ENCODE measurements at places on chromosomes 6 and 20.

- DNase-seq = no peak
Measured at GRCh38 chr20:58864346-58864745, 11.8 kb downstream of the GNAS start.

DNA sequence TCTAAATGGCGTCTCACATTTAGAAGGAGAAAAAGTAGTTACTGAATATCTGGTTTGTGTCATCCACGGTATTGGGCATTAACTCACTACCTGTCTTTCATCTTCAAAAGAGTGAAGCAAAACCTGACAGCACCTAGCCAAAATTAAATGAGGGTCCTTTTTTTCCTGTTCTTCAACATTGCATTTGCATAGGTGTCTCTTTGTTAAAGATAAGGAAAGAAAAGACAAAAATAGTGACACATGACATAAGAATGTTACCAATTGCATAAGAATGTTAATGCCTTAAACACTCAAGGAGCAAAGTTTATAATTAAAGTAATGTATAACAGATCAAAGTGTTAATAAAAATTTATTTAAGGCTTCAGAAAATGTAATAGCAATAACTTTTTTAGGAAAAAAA is 61.4 kb upstream of the MANEA start:
- no peak for DNase-seq

DNA sequence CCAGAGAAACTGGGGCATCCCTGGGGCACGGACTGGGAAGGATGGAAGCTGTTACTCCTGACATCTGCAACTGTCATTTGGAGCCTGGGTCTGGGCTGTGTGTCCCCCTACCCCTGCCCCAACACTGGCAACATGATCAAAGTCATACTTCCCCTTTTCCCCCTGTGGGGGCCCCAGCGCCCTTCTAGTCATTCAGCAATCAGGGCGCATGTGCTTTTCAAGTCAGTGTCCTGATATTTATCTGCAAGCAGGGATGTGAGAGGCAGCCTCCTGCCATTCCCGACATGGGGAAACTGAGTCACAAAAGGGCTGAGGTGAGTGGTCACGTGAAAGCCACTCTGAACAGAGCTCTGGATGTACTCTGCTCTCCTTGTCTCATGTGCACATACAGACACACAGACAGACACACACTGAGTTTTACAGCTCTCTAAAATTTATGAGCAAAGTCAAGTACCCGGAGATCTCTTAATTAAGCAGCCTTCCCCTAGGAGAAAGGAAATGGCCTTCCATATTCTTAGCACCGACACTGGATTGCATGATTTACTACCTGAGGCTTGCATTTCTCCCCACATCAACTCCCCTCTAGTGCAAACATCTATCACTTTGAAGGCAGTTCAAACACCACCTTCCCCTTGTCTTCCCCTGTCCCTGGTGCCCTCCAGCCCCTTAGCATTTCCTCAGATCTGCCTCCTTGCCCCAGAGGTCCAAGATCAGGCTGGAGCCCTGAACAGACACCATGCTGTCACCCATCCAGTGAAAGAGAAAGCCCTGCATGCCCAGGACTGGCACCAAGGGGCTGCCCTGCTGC is 170.7 kb downstream of the CDC5L start:
- DNase-seq = no peak

GRCh38 chr6:46925563-46926253 is 4.0 kb upstream of the ADGRF5 start:
- no peak for DNase-seq

- no peak for DNase-seq
Measured at GRCh38 chr6:108142240-108142639, 23.6 kb upstream of the NR2E1 start.

- no peak for DNase-seq
Measured at GRCh38 chr20:1942061-1942460, 46.9 kb downstream of the SIRPA start.

- no peak for DNase-seq
Measured at GRCh38 chr20:13822459-13822858, 37.6 kb downstream of the NDUFAF5 start.

DNA sequence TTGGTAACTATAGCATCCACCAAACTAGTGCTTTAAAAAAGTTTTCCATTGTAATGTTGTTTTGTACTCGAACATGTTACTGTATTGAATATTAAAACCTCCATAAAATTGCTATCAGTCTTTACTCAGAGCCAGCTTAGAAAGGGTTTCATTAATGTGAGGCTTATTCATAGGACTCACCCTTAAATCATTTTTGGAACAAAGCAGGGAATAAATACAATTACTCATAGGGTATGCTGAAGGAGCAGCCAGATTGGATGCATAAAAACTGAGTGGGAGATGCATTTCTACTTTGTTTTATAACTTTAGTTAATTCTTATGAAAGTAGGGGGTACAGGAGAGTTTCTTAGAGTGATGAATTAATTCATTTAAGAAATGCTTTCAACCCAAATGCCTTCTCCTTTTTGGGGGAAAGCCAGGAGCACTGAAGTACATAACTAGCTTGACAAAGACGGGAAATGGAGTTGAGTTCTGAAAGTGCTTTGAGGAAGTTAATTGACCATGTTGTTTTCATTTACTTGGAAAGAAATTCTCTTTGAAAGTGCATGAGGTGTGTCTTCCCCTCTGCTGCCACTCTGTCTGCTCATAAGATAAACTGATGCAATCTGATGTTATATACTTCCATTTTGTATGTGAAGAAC is 90.3 kb downstream of the RNF144B start:
- DNase-seq = no peak

DNA sequence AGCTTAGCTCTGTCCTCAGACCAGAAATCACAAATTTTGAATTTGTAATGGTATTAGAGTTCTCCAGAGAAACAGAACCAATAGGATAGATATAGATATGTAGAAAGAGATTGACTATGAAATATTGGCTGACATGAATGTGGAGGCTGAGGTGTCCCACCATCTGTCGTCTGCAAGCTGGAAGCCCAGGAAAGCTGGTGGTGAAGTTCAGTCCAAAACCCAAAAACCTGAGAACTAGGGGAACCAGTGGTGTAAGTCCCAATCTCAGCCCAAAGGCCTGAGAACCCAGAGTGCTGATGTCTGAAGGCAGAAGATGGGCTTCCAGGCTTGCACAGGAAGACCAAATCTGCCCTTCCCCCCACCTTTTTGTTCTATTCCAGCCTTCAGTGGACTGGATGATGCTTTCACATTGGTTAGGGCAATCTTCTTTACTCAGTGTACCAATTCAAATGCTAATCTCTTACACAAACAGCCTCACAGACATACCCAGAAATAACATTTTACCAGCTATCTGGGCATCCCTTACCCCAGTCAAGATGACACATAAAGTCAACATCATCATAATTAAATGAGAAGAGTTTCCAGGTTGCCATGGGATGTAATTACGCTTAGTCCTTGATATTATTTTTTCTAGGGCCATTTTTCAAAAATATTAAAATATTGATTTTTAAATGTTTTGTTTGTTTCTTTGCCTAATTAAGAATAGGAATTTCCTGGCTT is 570.8 kb downstream of the UTRN start:
- DNase-seq = no peak

DNA sequence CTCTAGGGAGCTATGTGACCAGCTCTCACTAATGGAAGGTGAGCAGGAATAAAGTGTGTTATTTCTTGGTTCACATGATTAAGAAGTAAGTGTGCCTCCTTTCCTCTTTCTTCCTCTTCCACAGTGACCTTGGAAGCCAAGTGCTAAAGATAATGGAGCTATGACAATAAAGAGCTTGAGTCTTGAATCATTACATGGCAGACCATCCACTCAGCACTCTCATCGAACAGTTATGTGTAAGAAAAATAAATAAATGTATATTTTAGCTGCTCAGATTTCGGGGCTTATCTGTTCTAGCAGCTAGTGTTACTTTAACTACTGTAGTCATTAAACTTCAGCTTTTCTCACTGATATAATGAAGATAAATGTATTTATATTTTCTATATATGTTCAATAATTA is 72.9 kb downstream of the HDGFL1 start:
- DNase-seq = no peak

- DNase-seq = no peak
Measured at GRCh38 chr20:52490711-52491430, 299.3 kb upstream of the ZFP64 start.

GRCh38 chr6:29924731-29925130 is 17.6 kb upstream of the HLA-A start:
- peak; percentile 39 for DNase-seq

DNA sequence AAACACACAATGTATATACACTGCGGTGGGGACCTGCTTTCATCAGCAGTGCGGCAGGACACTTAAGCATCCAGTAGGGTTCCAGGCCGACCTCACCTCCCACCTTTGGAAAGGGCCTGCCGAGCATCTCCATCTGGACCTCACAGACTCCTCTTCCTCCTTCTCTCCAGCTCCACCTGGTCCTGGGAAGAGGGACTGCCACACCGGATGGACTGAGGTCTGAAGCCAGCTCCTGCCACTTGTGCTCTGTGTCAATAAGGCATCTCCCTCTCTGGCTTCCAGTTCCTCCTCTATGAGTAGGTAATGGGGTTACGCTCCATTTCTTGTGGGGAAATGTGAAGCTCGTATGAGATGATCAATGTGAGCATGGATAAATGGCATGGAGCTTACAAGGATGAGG is 19.1 kb upstream of the NNAT start:
- no peak for DNase-seq

- no peak for DNase-seq
Measured at GRCh38 chr6:17865798-17866725, 121.4 kb downstream of the KIF13A start.

GRCh38 chr6:125949069-125949468 is 7.5 kb upstream of the HINT3 start:
- DNase-seq = no peak

DNA sequence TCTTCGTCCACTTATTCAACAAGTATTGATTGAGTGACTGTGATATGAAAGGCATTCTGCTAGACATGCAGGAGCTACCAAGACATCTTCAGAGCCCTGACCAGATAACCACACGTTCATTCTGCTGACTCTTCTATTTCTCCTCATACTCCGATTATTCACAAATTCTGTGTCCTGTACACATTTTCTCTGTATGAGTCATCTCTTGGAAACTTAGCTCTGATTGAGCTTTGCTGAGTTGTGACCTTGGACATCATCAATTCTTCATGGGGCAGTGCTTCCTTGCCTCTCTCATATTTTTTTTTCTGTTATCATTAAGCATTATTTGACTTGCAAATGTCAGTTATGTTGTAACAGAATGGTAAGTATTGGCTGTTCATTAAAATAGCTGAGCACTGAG is 351.6 kb upstream of the CNR1 start:
- DNase-seq = no peak

DNA sequence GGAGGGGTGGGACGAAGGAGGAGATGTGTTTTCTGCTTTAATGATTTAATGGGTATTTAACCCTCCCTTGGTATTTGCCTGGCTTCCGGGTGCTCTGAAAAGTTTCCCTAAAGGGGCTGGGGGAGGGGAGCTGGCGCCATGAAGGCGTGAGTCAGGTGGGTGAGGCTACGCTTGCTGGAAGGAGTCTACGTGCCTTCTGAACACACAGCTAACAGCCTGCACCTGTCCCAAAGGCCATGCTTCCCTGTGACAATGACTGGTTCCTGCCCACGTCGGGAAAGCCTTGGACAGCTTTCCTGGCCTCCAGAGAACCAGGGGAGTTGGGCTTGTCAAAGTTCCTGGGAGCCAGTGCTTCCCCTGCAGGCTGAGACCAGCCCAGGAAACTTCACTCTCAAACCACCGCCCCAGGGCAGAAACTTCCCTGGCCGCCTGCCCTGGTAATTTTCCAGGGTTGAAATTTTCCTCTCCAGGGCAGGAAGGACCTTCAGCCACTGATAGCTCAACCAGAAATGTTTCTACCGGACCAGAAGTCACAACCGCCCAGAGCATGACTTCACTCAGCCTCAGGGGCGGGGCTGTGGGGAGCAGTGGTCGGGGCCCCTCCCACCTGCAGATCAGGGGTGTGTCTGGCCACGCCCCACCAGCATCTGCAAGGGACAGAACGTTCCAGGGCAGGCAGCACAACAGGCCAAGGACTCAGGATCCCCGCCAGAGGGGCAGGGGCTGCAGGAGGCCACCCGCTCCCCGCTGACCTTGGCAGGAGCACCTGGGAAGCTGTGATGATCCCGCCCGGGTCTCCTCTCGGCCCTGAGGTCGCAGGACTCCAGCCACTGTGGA is 18.6 kb upstream of the SLCO4A1 start:
- DNase-seq = peak; percentile 95

GRCh38 chr20:20228351-20228750 is 139.6 kb upstream of the INSM1 start:
- DNase-seq = no peak

DNA sequence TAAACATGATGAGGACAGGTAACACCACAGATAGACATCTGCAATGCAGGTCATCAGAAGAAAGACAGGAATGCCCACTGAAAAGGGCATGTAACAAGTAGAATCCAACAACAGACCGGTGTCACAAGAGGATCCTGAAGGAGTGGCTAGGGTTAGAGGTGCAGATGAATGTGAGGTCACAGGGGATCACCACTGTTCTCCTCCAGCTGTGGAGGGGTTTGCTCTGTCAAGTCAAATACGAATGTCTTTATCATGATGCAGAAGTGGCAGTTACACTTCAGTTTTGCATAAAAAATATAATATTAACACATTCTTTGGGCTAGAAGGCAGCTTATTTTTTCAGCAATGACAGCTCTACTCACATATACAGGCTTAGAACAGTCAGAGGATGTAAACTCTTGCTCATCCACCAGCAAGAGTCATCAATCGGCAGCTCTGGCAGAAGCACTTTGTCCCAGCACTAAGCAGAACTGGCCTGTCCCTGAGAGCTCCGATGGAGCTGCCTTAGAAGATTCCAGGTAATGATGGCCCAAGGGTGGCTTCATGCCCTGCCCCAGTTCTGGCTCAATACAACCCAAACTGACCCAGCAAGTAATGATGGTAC is 130.4 kb upstream of the TRAF3IP2 start:
- no peak for DNase-seq

- DNase-seq = no peak
Measured at GRCh38 chr6:17381424-17382147, 11.8 kb upstream of the CAP2 start.

- no peak for DNase-seq
Measured at GRCh38 chr6:136506124-136506799, 44.0 kb downstream of the MAP7 start.

- no peak for DNase-seq
Measured at GRCh38 chr6:116508527-116508926, 2.9 kb upstream of the CALHM5 start.

GRCh38 chr20:23391707-23392310 is 29.5 kb downstream of the NAPB start:
- DNase-seq = no peak

- DNase-seq = no peak
Measured at GRCh38 chr6:1335367-1336037, 23.6 kb downstream of the FOXQ1 start.

GRCh38 chr6:85580878-85581267 is 12.8 kb downstream of the SNX14 start:
- no peak for DNase-seq

Data from stimulated activated CD8-positive, alpha-beta memory T cell treated with anti-CD3 and anti-CD28 coated beads, Interleukin-4, amount 100 ng/mL, for 48 hours (primary cell).